Metanephros (tissue), 2 donors: ENCODE measurements at places on chromosomes 12 and 14. TPM values are rescaled to one million over a fixed set of nuclear protein-coding genes. Genes with fewer than 3 reads are reported as not detected.

Gene ERGIC2
- 63.6 TPM for total RNA-seq

Gene FGF6
- 1.3 TPM for total RNA-seq

Gene IFT81
- 15.4 TPM for total RNA-seq

Gene KCNH5
- 0.23 TPM for total RNA-seq

Gene LGR5
- 7.5 TPM for total RNA-seq

Gene FAIM2
- 2.7 TPM for total RNA-seq
